Stimulated activated CD8-positive, alpha-beta memory T cell treated with anti-CD3 and anti-CD28 coated beads, Interleukin-7, amount 100 ng/mL, for 1 hour (primary cell): ENCODE measurements at places on chromosomes 16 and 17.
A peak's percentile ranks its signal among the peaks of the same experiment; 100 is the strongest.

GRCh38 chr17:13594762-13595598 is 6.7 kb downstream of the HS3ST3A1 start:
- DNase-seq, result peak; percentile 74

GRCh38 chr16:67529582-67530012 is 968 bp downstream of the RIPOR1 start:
- no peak for DNase-seq

DNA sequence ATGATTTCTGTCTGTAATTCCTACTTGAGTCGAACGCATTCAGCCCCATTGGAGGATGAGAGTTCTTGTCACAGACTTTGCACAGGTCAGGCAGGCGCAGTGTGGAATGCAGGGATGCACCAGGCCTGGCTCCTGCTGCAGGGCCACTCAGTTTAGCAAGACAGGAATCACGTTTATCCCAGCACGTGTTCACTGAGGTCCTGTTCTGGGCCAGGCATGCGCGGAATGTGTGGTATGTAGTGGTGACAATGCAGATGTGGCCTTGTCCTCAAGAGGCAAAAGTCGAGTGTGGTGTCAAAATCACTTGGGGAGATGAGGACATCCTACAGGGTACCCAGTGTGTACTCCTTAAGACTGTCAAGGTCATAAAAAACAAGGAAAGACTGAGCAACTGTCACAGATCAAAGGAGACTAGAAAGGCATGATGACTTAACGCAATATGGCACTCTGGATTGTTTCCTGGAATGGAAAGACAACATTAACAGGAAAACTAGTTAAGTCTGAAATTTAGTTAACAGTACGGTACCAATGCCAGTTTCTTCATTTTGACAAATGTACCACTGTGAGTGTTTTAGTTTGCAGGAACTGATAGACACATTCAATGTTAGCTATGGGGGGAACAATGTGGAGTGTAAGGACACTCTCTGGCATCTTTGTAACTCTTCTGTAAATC is 121.5 kb upstream of the ADAMTS18 start:
- no peak for DNase-seq

GRCh38 chr17:10058921-10059683 is 139.3 kb downstream of the GAS7 start:
- DNase-seq, result no peak

GRCh38 chr17:4899341-4900230 is at the start of gene C17orf107:
TSS of gene C17orf107 (plus strand) at chr17:4899536. CDS start at chr17:4899763, 227 bp downstream.
- peak; percentile 82 for DNase-seq

GRCh38 chr16:85564277-85565051 is 48.7 kb upstream of the GSE1 start:
- no peak for DNase-seq

- DNase-seq, result no peak
Measured at GRCh38 chr17:10036511-10037061, 131.5 kb upstream of the RCVRN start.

- DNase-seq, result no peak
Measured at GRCh38 chr16:53213542-53213941, 158.8 kb downstream of the CHD9 start.

- no peak for DNase-seq
Measured at GRCh38 chr16:81797443-81797842, 18.4 kb downstream of the PLCG2 start.

GRCh38 chr17:50783193-50783660 is 15.9 kb upstream of the ANKRD40CL start:
- DNase-seq, result peak; percentile 69

DNA sequence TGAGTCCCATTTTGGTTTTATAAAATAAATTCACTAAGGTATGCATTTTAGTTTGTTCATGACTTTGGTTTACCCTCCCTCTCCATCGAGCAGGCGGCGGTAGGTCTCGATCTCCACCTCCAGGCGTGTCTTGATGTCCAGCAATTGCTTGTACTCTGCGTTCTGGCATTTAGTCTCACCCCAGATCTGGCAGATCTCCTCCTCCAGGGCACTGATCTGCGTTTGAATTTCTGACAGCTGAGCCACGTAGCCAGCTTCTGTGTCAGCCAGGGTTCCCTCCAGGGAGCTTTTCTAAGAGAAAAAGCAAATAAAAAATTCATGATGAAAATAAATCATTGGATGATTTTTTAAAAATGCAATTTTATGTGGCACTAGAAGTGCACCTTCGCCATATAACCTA is 4.2 kb downstream of the KRT24 start:
- DNase-seq, result no peak

DNA sequence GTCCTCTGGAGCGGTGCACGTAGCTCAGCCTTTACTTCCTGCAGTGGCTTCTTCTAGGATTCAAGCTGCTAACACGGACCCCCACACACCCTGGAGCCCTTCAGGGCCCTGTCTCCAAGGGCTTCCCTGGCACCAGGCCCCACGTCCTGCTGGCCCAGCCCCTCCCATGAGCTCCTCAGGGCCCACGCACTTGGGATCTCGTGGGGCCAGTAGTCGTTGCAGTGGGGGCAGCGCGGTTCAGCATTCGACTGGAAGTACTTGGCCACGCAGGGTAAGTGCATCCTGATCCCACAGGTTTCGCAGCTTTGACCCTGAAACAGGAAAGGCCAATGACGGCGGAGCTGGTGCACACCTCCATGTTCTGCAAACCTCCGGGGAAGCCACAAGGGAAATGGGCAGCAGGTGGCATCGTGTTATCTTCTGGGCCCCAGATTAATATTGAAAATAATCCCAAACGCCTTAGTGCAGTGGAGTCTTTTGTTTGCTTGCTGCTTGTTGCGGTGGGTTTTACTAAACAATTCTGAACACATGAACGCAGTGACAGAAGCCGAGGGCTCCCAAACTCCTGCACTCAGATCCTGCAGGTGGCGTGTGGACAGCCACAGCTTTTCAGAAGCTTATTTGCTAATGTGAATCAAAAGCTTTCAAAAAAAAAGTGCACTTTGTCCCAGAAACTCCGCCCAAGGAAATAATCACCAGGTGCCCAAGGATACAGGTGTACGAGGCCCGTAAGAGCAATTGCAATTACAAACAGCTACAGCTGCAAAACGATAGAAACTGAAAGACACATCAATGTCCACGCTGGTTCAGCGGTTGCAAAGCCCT is 22.4 kb downstream of the KDM8 start:
- no peak for DNase-seq

GRCh38 chr17:46115699-46116098 is 77.5 kb downstream of the KANSL1 start:
- no peak for DNase-seq

DNA sequence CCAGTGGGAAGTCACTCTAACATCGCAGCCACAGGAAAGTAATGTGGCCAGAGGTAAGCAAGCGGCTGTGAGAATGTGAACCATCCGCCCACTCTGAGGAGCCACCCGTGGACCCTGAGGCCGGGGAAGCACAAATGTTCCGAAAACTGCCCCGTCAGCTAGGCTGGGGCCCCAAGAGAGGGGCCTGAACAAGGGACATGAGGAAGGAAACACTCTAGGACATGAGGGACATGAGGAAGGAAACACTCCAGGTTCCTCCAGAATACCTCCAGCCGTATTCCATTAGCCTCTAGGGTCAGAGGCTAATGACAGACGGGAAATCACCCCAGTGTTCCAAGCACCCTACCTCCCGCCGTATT is 317 bp downstream of the TEFM start:
- no peak for DNase-seq

DNA sequence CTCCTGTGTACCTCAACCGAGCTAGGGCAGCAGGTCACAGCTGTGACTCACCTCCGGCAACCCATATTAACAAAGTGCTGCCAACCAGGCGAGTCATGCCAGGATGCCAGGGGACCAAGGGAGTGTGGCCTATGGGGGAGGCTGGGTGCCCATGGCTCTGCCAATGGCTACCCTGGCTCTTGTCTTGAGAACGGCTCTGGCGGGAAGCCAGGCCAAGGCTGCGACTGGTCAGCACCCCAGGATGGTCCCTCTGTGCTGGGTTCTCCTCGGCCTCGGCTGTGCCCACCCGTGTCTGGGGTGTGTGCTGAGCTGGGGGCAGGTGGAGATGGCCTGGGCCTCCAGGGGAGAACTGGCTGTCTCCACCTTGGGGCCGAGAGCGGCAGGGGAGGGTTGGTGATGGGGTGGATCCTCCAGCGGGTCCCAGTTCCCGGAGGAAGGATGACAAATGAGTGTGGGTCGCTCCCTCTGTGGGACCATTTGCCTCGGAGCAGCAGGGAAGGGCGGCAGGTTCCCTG is 75.8 kb downstream of the MRC2 start:
- no peak for DNase-seq

DNA sequence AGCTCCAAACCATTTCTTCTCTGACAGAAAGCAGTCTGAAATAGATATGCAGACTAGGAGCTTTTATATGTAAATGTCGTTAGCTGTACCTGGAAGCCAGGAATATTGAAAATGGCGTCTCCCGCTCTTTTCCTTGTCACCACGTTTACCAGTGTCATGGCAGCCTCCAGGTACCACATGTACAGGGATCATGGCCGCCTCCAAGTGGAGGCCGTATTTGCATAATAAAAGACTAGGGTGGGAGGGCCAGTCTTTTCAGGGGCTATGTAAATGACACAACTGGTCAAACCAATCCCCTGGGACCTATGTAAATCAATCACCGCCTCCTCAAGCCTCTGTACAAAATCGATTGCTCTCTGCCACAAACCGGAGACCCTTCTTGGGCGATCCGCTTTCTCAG is 54.3 kb downstream of the MYOCD start:
- no peak for DNase-seq

DNA sequence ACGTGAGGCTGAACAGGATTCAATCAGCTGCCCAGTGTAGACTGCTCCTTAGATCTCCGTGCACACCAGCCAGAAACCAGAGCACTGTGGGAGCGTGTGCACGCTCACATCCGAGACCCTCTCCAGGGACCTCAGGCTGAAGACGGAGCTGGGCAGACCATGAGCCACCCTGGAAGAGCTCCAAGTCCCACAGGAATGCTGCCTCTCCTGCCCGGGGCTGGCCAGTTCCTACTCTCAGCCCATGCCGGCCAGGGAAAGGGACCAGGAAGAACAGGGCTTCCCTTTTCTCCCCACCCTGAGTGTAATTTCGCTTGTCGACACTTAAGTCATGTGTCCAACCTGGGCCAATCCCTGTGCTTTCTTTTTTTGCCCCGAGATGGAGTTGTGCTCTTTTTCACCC is 6.9 kb downstream of the ALYREF start:
- no peak for DNase-seq

- DNase-seq, result no peak
Measured at GRCh38 chr16:69270395-69270794, 40.8 kb upstream of the VPS4A start.

GRCh38 chr17:5789528-5789927 is 205.2 kb upstream of the NLRP1 start:
- DNase-seq, result no peak

- DNase-seq, result no peak
Measured at GRCh38 chr16:87701505-87701921, 64.3 kb downstream of the KLHDC4 start.

DNA sequence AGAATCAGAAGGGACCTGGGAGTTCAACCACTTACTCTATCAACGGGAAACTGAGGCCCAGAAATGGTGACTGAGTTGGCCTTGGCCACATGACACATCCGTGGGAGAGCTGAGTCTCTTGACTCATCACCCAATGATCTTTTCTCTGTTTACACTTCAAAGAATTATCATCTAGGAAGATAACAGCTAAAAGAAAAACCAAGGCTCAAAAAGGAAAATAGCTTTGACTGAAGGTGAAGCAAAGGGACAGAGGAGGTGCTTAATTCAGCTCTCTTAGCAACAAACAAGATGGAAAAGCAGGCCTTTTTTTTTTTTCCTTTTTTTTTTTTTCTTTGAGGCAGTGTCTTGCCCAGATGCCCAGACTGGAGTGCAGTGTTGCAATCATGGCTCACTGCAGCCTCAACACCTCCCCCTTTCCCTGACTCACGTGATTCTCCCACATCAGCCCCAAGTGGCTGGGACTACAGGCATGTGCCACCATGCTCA is 16.7 kb downstream of the ERCC4 start:
- no peak for DNase-seq

GRCh38 chr17:80104321-80104955 is 3.1 kb downstream of the GAA start:
- no peak for DNase-seq

DNA sequence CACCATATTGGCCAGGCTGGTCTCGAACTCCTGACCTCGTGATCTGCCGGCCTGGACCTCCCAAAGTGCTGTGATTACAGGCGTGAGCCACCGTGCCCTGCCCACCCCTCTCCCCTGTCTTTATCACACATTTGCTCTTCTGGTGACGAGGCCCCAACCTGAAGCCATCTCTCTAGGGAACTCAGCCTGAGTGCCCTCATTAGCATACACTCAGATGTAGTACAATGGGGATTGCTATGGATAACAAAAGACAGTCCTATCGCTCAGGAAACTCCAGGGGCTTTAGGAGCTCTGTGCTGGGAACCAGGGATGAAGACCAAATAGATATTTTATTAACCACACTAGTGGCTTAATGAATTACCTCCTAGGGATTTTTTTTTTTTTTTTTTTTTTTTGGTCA is 100.7 kb downstream of the MARF1 start:
- DNase-seq, result no peak

DNA sequence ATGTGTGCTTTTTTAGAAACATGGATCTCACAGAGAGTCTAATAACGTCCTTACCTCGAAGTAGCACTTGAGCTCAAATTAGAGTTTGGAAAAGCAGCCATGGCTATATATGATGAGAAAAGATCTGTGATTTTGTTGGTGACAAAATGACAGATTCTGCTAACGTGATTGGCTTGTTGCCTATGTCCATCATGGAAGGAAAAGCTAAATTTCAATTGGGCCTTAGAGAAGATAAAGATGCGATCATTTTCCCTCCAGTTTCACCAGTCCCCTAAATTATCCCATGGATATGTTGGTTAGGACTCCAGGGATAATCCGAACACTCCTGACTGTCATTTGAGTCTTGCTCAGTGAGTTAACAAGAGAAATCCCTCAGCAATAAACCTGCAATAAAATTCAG is 175.8 kb downstream of the C16orf95 start:
- no peak for DNase-seq

GRCh38 chr17:4997302-4998026 is at the start of the genes INCA1 and KIF1C:
TSS of gene INCA1 (minus strand) at chr17:4997522. CDS start at chr17:4994437, 3,085 bp downstream.
TSS of gene KIF1C (plus strand) at chr17:4997950. CDS start at chr17:5000247, 2,297 bp downstream.
- DNase-seq, result peak; percentile 78

- DNase-seq, result no peak
Measured at GRCh38 chr17:79203016-79203415, 128.4 kb downstream of the ENGASE start.

- DNase-seq, result no peak
Measured at GRCh38 chr17:8019665-8020650, 17.5 kb downstream of the GUCY2D start.

- no peak for DNase-seq
Measured at GRCh38 chr17:3529817-3530741, 27.5 kb downstream of the TRPV3 start.

DNA sequence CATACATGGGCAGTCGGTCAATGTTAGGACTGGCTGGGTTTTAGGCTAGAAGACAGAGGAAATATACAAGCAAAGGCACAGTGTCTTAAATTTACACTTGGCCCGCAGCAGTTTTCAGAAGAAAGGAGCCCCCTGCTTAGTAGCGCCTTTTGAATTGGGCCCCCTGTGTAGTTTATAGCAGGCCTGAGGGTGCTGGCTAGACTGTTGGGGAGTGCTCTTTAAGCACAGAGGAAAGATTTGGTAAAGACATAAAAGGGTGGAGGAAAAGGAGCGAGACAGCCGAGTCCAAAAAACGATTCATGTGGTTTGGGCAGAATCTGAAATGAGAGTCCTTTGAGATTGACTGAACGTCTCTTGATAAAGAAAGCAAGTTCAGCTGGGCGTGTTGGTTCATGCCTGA is 10.6 kb downstream of the RMI2 start:
- no peak for DNase-seq

GRCh38 chr17:45372325-45372869 is 55.6 kb upstream of the MAP3K14 start:
- DNase-seq, result no peak
